ENCODE measurements at places on chromosomes 7 and 10.

DNA sequence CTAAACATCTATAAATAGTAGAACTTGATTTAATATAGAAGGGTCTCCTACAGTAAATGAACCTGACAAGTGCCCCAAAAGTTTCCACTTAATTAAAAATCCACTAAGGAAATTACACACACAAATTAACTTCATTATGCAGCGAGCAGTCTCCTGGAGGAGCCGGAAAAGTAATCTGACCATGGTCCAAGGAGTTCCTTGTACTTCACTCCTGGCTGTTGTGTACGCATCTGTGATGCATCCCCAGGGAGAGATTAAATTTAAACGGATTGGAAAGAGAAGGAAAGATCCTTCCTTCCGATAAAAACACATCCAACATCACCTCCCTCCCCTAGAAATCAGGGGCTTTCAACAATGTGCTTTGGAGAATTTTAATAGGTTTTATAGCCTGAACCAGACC, 85.5 kb downstream of the PARD3 start:
- H3K36me3 ChIP-seq: no peaks in the 10 kb centered on the region
- no peak overlapping the region for H3K4me3 ChIP-seq
- no peak overlapping the region for H3K27ac ChIP-seq
- no peaks in the 10 kb centered on the region for H3K4me1 ChIP-seq
- no peaks in the 10 kb centered on the region for H3K27me3 ChIP-seq
- DNase-seq: no peak

GRCh38 chr7:104978460-104978859, 35.5 kb upstream of the KMT2E start:
- H3K36me3 ChIP-seq: no peaks in the 10 kb centered on the region
- no peaks in the 10 kb centered on the region for H3K27me3 ChIP-seq
- peaks cover 15% of the 10 kb centered on the region for H3K4me1 ChIP-seq
- H3K4me3 ChIP-seq: no peak overlapping the region

DNA sequence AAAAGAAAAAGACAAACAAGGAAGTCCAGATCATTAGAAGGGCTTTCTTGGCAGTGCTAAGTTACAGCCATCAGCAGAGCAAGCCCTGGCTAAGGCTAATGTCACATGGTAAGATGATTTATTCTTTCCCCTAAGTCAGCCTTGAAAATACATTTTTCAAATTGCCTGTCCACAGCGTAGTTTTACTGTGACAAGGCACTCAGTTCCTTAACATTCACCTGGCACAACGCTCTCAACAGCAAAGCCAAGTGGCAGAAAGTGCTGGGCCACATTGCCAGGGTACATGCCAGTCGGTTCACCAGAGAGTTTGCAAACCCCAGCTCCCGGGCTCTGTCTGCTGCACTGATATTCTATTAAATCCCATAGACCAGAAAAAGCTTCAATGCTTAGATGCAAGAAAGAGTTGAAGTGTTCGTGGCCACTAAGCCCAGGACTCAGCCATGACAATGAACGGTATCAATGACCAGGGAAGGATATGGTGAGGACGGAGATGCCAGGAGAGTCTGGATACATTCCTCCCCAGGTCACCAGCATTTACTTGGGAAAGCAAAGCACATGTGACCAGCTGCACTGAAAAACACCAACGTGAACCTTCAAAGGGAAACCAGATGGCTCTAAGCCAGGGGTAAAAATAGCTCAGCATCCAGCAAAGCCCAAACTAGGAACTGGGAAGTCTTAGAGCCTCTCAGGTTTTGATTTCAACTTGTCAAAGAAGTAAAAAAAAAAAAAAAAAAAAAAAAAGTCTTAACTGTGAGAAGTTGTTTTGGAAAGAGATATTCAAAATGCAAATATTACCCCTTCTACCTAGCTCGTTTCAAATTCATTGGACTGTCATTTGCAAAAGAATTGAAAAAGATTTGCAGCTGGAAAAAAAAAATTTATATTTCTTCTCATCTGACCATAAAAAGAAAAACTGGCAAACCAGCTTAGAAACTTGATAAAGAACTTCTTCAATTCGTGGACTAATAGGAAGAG, 23.9 kb upstream of the MPP7 start:
- no peaks in the 10 kb centered on the region for H3K36me3 ChIP-seq
- peak; percentile 43 for DNase-seq
- no peaks in the 10 kb centered on the region for H3K27me3 ChIP-seq

DNA sequence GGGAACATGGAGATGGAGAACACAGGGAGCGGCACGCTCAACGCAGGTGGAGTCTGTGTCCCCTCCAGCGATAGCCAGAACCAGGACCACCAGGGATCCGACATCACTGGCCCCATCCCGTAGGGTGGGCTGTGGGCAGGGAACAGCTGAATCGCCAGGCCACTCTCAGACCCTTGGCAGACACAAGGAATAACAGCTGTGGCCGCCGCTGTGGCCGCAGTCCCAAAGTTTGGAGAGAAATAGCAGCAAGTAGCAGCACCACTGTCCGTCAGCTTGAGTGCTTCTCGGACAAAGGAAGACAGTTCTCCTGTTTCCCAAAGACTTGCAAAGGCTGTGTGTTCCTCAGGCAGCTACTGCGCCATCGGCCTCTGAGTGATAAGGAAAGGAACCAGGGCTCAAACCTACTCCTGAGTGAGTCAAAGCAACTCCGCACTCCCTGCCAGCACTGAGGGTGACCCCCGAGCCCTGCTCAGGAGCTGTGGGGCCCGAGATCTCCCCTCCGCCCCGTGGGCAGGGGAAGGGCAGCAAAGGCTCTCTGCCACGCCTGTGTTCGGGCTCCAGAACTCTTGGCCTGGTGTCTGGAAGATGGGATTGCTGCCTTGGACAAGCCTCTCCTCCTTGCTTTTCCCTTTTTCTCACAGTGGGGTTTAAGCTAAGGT, 82.3 kb upstream of the FAM20C start:
- no peaks in the 10 kb centered on the region for H3K27me3 ChIP-seq
- DNase-seq: no peak
- H3K27ac ChIP-seq: no peak overlapping the region
- H3K36me3 ChIP-seq: no peaks in the 10 kb centered on the region
- H3K4me1 ChIP-seq: no peaks in the 10 kb centered on the region

GRCh38 chr7:131438969-131439368, 111.3 kb downstream of the MKLN1 start:
- DNase-seq: no peak
- no peak overlapping the region for H3K4me3 ChIP-seq
- no peak overlapping the region for H3K27ac ChIP-seq
- no peaks in the 10 kb centered on the region for H3K36me3 ChIP-seq

DNA sequence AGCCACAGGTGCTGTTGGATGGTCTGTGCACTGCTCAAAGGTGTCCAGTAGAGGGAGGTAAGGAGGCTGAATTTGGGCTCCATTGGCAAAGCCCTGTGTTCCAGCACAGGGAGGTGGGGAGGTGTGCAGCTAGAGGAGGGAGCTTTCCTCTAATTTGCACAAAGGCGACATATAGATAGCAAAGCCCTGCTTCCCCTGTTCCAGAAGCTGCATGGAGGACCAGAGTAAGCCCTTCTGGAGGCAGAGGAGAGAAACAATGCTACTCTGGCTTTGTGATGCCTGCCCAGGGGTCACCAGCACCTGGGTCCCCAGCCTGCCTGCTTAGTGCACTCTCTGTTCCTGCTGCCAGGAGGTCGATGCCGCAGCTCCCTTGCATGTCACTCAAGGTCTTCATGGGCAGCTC, 3.4 kb upstream of the ARHGAP22 start:
- no peaks in the 10 kb centered on the region for H3K4me1 ChIP-seq
- H3K27ac ChIP-seq: no peak overlapping the region
- peak; percentile 79 for DNase-seq
- no peak overlapping the region for H3K4me3 ChIP-seq
- H3K36me3 ChIP-seq: no peaks in the 10 kb centered on the region

DNA sequence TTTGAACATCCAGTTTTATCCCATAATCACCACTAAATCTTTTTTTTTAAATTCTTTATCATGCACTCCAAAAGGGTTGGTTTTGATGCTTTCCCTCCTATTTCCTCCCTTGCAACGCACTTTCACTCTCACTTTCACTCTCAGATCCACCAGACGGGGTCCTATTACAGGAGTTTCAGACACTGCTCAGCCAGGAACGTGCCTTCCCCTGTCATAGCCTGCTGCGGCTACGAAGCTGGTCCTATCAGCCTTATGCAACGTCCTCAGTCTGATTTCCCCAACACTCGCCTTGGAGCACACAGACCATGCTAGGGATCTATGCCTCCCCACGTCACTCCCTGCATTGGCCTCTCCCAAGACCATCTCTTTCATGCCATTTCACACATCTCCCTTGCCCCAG, 23.4 kb downstream of the ZPBP start:
- no peaks in the 10 kb centered on the region for H3K36me3 ChIP-seq
- H3K27ac ChIP-seq: no peak overlapping the region
- peaks cover 2% of the 10 kb centered on the region for H3K4me1 ChIP-seq
- no peaks in the 10 kb centered on the region for H3K27me3 ChIP-seq
- H3K4me3 ChIP-seq: no peak overlapping the region

DNA sequence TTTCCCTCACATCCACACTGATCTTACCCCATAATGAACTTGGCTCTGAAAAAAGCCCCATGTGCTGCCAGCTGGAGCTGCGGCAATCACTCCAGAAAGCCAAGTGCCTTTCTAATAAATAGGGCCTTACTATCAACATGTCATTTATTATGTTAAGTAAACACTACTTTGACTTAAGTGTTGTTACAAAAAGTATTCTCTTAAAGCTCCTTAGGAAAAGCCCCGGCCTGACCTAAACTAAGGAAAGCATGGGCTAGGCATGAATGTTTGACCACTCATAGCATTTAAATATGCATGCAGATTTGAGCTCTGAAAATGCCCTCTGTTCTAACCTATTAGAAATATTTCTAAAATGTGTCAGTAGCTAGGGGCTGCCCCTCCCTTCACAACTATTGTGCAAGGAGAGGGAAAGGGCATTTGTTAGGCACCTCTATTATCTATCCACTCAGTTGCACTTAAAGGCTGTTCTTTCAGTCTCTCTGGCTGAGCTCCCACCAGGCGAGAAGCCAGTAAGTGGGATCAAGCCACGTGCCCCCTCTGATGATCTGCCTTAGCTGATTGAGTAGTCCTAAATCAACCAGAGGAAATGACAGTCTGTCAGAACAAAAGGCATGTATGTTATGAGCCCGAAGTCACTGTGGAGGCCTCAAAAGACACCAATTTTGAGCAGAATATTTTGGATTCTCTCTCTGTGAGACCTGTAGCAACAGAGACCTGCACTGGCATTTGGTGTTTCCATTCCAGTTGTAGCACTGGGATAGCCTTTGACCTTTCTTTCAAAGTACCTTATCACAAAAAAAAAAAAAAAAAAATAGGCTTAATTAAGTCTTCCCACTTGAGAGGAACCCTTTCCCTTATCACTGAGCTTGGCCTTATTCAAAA, 77.1 kb downstream of the ITGB8 start:
- peak; percentile 40 for DNase-seq
- no peaks in the 10 kb centered on the region for H3K27me3 ChIP-seq
- H3K36me3 ChIP-seq: no peaks in the 10 kb centered on the region
- H3K27ac ChIP-seq: no peak overlapping the region

- H3K4me1 ChIP-seq: no peaks in the 10 kb centered on the region
- no peaks in the 10 kb centered on the region for H3K27me3 ChIP-seq
- no peak overlapping the region for H3K4me3 ChIP-seq
- no peak for DNase-seq
- no peaks in the 10 kb centered on the region for H3K36me3 ChIP-seq
- no peak overlapping the region for H3K27ac ChIP-seq
Observed at GRCh38 chr10:117797296-117797695, 249.4 kb downstream of the RAB11FIP2 start.

- H3K4me3 ChIP-seq: no peak overlapping the region
- no peaks in the 10 kb centered on the region for H3K36me3 ChIP-seq
- no peak overlapping the region for H3K27ac ChIP-seq
Observed at GRCh38 chr10:56836659-56837058, 475.6 kb upstream of the ZWINT start.

DNA sequence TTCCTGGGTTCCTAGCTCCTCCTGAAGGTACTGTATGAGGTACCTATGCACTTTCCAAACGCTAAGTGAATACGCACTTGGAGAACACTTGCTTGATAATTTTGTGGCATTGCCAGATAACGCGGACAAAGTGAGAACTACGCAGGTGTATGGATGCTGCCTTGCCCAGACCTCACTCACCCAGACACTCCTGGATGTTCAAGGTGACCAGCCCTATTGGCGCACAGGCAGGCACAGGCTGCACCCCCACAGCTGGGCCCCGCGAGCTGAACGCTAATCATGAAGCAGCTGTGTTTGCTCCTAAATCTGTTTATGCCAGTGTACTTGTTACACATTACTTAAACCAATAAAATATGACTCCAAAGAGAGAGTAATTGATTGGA, 27.3 kb downstream of the DIP2C start:
- H3K36me3 ChIP-seq: no peaks in the 10 kb centered on the region
- no peak for DNase-seq
- no peaks in the 10 kb centered on the region for H3K4me1 ChIP-seq
- H3K27me3 ChIP-seq: no peaks in the 10 kb centered on the region
- no peak overlapping the region for H3K4me3 ChIP-seq

GRCh38 chr7:106812027-106812643, 52.9 kb upstream of the PIK3CG start:
- peaks cover 2% of the 10 kb centered on the region for H3K4me1 ChIP-seq
- no peak overlapping the region for H3K4me3 ChIP-seq
- H3K36me3 ChIP-seq: no peaks in the 10 kb centered on the region
- H3K27me3 ChIP-seq: no peaks in the 10 kb centered on the region

- H3K36me3 ChIP-seq: no peaks in the 10 kb centered on the region
- no peaks in the 10 kb centered on the region for H3K27me3 ChIP-seq
- DNase-seq: peak; percentile 69
- peak overlapping the region; percentile 33 for H3K27ac ChIP-seq
Observed at GRCh38 chr10:31930023-31930751, 1.6 kb upstream of the ARHGAP12 start.

GRCh38 chr7:6615723-6616555, 529 bp downstream of the ZNF853 start:
- H3K27ac ChIP-seq: peak overlapping the region; percentile 81
- no peaks in the 10 kb centered on the region for H3K36me3 ChIP-seq
- H3K27me3 ChIP-seq: no peaks in the 10 kb centered on the region
- peaks cover 7% of the 10 kb centered on the region for H3K4me1 ChIP-seq
- H3K4me3 ChIP-seq: peak overlapping the region; percentile 41

DNA sequence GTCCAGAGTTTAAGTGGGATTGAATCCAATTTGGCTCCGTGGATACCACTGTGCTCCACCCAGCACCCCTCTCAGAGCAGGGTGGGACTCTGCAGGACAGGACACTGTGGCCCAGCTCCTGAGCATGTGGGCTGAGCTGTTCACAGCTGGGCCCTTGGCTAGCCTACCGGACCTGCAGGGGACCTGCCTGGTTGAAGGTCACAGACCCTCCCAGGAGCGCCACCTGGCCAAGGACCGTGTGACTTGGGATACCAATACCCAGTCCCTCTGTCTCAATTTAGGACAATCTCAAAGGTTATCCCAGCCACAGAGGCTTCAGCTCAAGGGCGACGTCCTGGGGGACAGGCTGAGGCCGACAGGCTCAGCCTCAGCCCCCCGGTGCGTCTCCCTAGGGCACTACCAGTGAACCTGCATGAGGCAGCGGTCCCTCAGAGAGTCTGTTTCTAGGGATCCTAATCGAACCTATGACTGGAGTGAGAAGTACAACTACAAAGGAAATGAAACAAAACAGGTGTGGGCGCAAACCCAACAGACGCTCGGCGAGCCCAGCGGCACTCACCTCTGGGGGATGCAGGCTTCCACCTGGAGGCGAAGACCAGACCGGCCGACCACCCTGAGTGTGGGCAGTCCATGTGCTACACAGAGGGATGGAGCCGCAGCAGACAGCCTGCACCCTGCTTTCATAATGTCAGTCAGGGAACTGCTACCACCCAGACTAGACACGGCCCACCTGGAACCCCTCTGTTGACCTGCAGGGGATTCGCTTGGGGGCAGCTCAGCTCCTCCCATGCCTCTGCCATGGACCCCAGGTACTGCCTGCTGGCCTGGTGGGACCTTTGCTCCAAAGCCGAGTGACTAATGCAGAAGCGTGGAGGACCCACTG, 103.7 kb downstream of the PAXIP1 start:
- no peaks in the 10 kb centered on the region for H3K36me3 ChIP-seq
- no peak overlapping the region for H3K4me3 ChIP-seq
- no peaks in the 10 kb centered on the region for H3K27me3 ChIP-seq
- no peak overlapping the region for H3K27ac ChIP-seq
- no peaks in the 10 kb centered on the region for H3K4me1 ChIP-seq
- DNase-seq: no peak
